Activated naive CD4-positive, alpha-beta T cell treated with anti-CD3 and anti-CD28 coated beads for 36 hours (primary cell): ENCODE measurements at places on chromosomes 6 and 20. TPM values are rescaled to one million over a fixed set of nuclear protein-coding genes. Genes with fewer than 3 reads are reported as not detected.
A peak's percentile ranks its signal among the peaks of the same experiment; 100 is the strongest.

DNA sequence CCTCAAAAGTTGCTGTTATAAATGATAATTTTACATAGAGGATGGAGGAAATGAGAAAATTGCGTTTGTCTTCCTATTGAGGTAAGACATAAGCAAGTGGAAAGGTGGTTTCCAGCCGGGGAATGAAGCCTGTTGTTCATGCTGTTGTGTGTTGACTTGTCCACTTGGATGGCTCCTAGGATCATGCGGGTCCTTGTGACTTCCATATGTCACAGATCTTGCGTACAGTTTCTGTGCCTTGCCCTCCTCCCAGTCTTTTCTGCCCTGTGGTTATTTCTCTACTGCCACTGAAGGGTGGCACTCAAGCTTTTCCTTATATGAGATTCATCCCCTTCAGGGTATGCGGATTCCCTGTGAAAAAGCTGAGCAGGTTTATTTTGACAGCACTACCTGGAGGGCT lies 116.6 kb downstream of the CARMIL1 start:
- DNase-seq, result no peak

GRCh38 chr6:47690214-47690613 lies 8.2 kb upstream of the ADGRF4 start:
- DNase-seq, result no peak

- no peak for DNase-seq
Measured at GRCh38 chr6:140174524-140174923, 800.1 kb upstream of the CITED2 start.

DNA sequence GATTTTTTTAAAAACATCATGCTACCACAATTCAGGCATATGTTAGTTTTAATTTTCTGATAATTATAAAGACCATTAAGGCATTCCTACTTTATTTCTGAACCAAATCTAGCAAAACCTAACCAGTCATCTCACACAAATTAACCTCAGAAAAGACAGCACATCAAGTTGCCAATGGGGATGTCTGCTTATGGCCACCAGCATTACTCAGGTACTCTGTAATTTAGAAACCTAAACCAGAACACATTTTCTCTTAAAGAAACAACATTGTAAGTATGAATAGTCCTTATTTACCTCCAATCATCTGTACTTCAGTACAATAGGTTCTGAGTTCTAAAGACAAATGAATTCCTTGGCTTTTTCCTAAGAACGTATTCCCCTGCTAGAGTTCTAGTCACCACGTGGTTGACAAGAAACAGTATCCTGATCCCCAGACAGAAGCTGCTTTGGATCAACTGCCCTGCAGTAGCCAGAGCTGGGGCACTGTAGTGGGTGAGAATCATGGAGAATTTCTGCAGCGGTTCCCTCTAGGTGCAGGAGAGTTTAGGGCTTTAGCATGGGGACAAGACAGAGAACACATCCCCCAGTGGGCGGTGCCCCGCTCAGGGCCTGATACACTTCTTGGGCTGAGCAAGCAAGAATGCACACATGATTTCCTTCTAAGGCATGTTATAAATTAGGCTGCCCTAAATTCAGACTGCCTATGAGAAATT lies 15.4 kb downstream of the GCLC start:
- DNase-seq, result no peak

- DNase-seq, result peak; percentile 91
Measured at GRCh38 chr6:42021847-42022754, 28.2 kb upstream of the TAF8 start.

GRCh38 chr6:134245706-134246105 lies 72.2 kb downstream of the SGK1 start:
- no peak for DNase-seq

DNA sequence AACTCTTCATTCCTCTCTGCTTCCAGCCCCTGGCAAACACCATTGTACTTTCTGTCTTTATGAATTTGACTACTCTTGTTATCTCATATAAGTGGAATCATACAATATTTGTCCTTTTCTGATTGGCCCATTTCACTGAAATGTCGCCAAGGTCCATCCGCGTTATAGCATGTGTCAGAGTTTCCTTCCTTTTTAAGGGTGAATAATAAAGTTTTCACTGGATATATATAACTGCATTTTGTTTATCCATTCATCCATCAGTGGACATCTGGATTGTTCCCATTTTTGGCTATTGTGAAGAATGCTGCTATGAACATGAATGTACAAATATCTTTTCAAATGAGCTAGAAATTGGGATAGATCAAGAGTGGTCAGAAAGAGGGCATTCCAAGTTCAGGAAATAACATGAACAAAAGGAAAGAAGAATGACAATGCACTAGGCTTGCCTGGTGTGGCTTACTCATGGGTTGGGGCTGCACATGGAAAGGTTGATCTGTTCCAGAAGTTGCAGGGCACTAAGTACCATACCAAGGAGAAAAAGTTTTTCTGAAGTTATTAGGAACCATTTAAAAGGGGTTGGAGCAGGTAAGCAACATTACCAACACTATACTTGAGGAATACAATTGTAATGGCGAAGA lies 10.0 kb upstream of the L3MBTL3 start:
- DNase-seq, result no peak

DNA sequence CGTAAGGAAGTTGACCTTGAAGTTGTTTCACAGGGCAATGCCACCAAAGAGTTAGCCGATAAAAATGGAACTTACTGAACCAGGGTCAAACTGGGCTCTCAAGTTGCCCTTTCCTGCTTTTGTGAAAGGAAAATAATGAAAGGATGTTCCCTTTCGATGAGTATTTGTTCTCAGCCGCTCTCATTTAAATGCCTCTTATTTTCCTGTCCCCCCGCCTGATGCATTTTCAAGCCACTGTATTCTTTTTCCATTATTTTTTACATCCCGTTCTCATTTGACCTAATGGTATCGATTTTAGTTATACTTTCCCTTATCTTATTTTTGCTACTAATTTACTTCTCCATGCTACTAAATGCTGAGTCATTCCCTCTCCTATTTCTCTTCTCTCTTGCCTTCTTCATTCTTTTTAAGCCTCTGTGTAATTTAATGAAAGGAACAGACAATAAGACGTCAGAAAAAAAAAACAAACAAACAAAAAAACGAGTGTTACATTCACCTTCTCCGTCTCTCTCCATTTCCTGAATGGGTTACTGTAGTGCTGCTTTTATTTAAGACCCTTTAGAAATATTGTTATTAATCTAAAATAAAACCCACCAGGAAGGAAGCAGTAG lies 655 bp upstream of the NDUFAF4 start:
- DNase-seq, result no peak

DNA sequence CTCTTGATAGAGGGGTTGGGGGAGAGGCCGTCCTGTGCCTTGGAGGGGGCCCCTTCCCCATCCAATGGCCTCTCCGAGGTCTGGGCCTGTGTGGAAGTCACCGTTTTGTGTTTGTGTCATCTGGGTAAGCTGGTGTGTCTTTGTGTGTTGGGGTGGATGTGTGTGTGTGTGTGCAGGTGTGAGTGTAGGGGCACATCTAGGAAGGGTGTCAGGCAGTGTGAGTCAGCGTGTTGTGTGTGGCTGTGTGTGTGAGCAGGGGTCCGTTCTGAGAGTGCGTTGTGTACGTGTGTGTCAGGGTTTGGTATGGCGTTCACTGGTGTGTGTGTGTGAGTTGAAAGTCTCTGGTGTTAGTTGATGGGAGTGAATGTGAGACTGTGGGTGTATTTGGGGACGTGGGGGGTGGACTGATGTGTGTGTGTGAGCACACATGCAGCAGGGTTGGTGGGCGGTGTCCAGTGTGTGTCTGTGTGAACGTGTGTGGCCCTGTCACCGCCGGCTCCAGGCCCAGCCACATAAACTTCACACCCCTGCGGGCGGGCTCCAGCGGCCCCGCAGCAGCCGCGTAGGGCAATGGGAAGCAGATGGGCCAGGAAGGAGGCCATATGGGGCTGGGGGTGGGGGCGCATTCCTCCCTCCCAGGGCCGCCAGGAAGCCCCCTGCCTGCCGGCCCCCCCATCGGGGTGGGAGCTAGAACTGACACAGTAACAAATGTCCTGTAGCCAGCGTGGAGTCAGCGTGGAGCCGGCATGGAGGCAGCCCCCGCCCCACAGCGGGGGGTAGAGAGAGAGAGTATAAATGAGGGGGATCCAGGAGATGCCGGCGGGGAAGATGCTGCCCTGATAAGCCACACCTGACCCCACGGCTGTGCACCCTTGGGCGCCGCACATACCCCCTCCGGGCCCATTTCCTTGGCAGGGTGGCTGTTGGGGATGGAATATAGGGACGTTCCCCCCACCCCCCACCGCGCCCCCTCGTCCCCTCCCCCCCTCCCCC lies 32.1 kb downstream of the SNAI1 start:
- no peak for DNase-seq

CYP21A2 gene
- not detected for total RNA-seq

PLG gene
- not detected for total RNA-seq
